ENCODE measurements at places on chromosomes 7 and 10.

DNA sequence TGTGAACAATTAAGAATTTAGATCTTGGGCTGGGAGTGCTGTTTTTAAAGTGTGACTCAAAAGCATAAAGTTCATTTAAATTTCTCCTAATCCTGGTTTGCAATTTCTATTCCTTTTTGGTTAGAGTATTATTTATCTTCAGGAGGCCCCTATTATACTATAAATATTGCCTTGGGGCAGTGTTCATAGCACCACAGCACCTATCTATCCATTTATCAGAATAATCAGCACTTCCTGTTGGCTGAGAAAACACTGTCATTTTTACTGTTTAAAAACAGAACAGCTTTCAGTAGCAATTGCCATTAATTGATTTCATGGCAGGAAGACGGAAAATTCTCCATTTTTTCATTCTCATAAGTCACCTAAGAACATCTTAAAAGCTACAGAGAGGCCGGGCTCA, 111.4 kb downstream of the KIAA1217 start:
- no peak for DNase-seq

- no peak for DNase-seq
These were observed 908 bp downstream of the CRYGN start for GRCh38 chr7:151438864-151439601.

DNA sequence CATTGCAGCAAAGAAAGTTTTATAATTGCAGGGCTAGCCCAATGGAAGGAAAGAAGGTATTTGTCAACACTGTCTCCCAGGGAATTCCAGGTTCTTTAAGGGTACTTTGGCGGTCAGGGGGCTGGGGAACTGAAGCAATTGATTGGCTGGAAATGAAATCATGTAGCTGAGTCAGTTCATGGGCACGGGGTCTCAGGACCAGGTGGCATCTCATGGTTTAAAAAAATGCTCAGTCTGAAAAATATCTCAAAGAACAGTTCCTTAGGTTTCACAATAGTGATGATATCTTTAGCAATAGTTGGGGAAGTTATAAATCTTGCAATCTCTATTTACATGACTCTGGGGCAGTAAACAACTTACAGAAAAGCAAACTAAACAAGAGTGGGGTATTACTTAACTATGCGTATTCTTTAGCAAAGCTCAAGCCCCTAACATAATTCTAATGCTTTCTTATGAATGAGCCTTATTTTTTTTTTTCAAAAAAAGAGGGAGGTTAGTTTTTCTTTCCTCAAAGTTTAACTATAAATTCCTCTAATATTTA, 376.9 kb upstream of the NRG3 start:
- no peak for DNase-seq

- DNase-seq: no peak
These were observed 675.1 kb upstream of the PCDH15 start for GRCh38 chr10:55476129-55476528.

DNA sequence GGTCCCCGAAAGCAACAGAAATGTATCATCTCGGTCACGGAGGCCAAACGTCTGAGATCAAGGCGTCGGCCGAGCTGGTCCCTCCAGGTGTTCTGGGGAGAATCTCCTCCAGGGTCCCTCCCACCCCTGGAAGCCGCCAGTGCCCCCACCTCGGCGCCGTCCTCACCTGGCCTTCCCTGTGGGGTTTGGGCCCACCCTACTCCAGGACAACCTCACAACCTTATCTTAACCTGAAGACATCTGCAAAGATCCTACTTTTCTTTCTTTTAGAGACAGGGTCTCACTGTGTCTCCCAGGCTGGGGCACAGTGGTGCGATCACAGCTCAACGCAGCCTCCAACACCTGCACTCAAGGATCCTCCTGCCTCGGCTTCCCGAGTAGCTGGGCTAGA, 33.4 kb downstream of the ADAP1 start:
- peak; percentile 4 for DNase-seq

- DNase-seq: no peak
These were observed 168.9 kb upstream of the ASAH2 start for GRCh38 chr10:50420196-50420595.

All from WTC11 (cell line).